Astrocyte of the spinal cord (primary cell): ENCODE measurements at places on chromosomes 5 and 9.

DNA sequence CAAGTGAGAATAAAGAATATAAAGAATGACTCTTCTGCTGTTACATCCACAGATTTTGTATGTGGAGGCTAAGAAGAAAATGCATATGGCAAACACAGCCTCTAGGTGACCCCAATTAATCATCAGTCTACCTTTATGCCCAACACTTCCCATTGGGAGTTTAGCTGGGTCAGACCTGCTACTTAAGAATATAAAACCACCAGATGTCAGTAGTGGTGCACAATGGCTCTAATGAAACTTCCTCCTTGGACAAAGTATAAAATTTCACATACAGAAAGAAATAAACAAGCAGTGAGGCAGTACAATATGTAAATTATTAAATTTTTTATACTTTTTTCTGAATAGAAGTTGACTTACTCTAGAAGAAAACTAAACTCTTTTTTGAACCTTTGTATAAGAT lies 539.9 kb downstream of the BRINP1 start:
- DNase-seq: no peak

DNA sequence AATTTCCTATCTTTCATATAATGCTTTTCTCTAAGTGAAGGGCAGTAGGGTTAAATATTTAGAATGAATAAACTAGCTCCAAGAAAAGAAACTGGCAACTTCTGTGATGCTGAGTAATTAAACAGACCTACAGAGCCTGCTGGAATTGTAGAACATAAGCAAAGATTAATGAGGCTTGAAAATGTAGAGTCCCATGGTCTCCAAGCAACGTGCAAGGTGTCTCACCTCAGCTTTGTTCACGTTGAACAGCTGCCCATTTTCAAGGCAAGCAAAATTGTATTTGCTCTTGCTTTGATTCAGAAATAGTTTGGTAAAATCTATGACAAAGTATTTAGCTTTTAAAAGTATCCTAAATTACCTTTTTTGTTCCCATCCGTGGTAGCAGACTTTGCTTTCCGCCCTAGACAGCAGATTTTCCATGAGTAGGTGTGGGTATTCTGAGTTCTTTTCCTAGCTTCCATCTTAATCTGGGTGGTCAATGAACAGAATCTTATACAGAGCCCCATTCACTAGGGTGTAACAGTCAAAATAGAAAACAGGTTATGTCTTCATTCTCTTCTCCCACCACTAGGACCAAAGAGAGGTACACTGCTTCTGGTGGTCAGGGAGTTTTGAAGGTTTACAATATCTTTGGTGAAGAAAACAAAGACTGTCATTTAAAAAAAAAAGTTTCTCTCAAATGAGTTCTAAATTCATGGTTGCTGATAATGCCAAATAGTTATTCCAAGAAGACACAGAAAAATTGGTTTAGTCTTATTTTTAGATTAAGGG lies 52.1 kb upstream of the TYRP1 start:
- no peak for DNase-seq

GRCh38 chr9:129282272-129282671 lies 104.2 kb upstream of the IER5L start:
- DNase-seq: no peak

DNA sequence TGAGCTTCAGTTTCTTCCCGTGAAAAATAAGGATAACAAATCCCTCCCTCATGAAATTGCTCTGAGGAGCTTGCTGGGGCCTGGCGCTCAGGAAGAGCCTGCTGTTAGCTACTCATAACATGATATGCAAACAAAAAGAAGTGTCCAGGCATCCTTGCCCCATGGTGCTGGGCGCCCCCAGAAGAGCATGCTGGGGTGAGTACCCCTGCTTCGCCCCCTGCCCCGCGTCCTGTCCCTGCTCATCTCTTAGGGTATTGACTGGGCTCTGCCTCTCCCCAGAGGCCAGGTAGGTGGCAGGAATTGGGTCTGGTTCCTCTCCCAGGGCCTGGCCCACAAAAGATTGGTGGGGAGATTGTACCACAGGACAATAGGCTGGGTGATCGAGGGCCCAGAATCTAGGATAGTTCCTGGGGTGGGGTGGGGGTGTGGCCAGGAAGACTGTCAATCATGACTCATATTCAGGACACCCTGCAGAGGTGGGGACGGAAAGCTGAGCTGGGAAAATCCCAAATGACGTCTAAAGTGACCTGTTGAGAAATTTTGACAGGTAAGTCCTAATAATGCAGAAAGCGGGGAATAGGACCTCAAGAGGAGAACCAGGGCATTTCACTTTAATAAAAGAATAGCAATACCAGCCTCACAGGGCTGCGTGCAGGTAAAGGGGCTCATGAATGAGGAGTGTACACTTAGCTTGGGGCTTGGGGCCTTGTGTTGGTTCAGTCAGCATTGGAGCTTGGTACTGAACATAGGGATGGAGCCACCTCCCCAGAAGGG lies 8.9 kb downstream of the PITX1 start:
- DNase-seq: no peak

- DNase-seq: no peak
These were observed 46.3 kb downstream of the PAM start for GRCh38 chr5:102801371-102801770.

- no peak for DNase-seq
These were observed 43.5 kb downstream of the PCSK5 start for GRCh38 chr9:75933982-75934381.

DNA sequence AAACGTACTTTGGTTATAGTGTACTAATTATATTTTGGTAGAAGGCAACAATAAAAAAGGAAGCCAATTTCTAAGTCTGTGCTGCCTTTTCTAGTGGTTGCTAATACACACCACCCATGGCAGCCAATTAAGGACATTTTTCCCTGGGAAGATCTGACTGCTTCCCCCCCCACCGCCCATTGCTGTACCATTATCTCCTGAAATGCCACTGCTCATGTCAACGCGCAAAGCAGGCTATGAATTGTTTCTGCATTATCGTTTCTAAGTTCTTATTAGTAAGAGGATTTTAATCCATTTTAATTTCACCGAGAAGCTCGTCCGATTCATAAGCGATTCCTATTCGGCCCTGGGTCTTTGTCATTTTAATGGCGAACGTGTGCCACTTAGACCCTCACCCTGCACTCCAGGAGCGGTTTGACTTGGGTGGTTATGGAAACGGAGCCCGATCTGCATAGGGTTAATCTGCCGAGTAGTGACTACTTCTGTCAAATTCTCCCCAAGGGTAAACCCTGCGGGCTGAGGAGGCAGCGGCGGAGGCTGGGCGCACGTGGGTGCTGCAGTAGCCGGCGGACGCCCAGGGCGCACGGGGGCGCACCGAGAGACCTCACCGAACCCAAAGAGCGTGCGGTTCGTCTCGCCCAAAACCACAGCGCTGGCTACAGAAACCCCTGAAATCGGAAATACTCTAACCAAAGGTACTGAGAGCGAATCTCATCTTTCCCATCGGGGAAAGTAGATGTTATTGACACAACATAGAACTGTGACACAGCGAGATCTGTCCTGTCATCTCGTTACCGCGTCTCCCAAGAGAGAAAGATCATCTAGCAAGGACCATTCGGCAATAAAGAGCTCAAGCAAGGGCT lies 55.8 kb upstream of the SHC3 start:
- DNase-seq: peak; percentile 19

GRCh38 chr9:13269589-13270452 lies 9.7 kb downstream of the MPDZ start:
- no peak for DNase-seq

- DNase-seq: no peak
These were observed 12.8 kb downstream of the MRPL36 start for GRCh38 chr5:1786621-1787471.

DNA sequence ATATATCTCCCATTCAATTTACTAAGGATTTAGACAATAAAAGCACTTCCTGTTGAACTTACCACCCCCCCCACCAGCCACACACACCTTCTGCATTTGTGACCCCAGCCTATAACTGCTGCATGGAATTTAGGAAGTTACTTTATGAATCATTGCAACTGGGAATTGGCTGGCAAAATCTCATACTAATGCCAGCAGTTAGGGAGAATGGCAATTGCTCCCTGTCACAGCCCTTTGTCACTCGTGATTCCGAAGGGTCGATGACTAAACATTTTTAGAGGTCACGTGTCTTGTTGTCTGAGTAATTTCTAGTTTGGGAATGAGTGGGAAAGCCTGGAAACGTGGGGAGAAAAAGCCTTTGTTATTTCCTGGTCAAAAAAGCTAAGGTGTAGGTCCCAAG lies 46.6 kb upstream of the PCA3 start:
- DNase-seq: no peak

- no peak for DNase-seq
These were observed 60.1 kb downstream of the AMBP start for GRCh38 chr9:114017741-114018715.

- DNase-seq: no peak
These were observed 54.5 kb upstream of the NUDT12 start for GRCh38 chr5:103617090-103617489.

- no peak for DNase-seq
These were observed 66.9 kb downstream of the TMEM252 start for GRCh38 chr9:68473790-68474189.

DNA sequence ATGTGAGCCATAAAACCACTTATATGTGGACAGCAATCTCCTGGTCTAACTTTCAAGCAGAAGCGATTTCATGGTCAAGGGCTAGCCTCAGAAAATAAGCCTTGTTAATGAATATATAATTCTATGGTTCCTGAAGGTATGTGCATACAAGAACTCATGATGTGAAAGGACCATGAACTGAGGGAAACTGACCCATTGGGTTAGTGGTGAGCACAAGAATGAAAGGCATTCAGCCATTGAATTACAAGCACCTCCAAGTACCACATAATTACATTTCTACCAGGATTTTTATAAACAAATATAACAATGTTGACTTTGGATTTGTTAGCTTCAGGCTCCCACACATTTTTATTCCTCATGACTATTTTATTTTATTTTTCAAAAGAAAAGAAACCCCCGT lies 459.0 kb downstream of the TLE4 start:
- DNase-seq: peak; percentile 54
